NCI-H524 (cell line): ENCODE measurements at places on chromosomes 16 and 17.

DNA sequence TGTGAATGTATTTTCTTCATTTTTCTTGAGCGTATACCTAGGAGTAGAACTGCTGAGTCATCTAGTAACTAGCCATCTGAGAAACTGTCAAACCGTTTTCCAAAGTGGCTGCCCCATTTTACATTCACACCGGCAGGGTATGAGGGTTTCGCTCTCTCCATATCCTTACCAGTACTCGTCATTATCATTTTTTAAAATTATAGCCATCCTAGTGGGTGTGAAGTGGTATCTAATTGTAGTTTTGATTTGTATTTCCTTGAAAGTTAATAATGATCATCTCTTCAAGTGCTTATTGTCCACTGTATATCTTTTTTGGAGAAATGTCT, 6.0 kb downstream of the RNF157 start:
- no peak for DNase-seq

DNA sequence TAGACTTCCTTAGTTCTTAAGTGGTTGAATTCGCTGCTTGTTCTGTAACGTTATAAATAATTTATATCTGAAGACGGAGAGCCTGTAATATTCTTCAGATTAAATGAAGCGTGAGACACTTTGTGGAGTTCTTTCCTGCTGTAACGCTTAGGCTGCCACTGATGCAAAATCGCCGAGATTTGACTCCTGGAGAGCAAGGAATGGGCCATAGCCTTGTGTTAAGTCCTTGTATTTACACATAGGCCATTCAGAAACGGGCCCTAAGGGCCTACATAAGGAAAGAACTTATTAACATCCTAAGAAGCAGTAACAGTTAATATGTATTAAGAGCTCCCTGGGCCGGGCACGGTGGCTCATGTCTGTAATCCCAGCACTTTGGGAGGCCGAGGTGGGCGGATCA, 936 bp downstream of the EMC6 start:
- DNase-seq = no peak

DNA sequence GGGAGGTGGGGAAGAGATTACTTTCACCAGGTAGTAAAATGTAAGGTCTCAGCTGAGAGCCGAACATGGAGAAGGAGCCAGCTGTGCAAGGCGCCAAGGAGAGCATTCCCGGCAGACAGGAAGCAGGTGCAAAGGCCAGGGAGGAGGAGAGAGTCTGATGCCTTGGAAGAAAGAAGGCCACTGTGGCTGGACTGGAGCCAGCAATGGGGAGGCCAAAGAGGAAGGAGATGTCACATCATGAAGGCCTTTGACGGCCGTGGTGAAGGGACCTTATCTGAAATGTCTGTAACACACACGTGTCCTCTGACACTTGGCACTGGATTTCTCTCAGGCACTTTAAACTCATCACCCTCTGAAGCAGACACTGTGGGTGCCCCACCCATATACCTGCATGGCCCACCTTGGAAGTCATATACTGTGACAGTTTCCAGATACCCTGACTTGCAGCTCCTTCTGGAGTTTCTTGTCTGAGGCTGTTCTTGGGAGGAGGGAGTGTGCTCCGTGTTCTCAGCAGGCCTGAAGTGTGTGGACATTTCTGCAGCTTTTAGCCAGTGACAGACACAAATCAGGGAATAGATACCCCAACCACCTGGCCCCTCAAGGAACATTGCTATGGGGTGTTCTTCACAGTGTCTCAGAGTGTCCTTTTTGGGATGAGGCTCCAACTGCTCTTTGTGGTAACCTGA, 1.9 kb upstream of the SLC5A2 start:
- DNase-seq = no peak

DNA sequence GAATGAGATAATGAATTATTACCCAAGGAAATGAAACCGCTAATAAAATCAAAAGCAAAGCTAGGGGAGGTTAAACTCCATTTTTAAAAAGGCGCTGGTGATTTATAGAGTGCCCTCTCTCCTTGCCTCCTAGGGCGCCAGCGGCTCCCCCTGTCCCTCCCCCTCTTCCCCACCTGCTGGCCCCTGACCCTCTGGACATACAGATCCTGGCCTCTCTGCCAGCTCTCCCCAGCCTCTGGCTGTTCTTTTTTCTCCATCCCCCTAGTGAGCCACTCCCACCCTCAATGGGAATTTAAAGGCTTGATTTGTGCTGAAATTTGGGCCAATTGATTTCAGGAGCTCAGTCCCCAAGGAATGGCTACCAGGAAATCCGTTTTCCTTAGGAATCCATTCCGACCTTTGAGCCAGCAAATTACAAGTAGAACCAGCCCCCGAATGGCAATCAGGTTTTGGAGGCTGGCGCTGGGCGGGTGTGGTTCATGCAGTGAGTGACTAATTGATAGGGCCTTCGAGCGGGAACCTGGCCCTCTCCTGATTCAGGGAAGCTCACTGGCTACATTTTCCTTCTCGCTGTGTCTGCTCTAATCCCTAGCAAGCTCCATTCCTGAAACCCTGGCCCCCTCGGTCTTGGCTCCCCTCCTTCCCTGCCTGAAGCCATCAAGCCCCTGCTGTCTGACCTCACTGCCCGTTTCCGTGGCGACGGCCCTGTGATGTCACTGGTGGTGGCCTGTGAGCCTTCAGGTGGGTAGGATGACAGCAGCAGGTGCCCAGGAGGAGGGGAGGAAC, 141.9 kb upstream of the SDK2 start:
- no peak for DNase-seq

DNA sequence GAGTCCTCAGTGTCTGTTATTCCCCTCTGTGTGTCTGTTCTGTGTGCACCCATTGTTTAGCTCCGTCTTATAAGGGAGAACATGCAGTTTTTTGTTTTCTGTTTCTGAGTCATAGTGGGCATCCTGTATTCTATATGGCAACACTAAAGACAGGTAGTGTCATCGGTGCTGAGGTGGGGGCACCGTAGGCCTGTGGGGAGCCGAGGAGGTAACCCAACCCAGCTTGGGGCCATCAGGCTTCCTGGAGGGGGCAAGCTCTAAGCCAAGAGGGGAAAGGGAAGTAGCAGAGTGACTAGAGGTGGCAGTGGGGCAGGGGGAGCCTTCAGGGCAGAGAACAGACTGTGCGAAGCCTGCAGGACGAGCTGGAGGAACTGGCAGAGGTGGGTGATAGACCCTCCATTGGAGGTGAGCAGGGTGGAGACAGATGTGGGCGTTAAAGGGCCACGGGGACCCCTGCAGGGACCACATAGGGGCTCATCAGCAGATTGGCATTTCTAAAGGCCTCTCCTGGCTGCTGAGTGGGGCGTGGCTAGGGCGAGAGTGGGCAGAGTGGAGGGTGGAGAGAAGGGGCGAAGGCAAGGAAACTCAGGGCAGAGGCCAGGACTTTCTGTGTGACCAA, 36.5 kb downstream of the CPNE2 start:
- DNase-seq = no peak

DNA sequence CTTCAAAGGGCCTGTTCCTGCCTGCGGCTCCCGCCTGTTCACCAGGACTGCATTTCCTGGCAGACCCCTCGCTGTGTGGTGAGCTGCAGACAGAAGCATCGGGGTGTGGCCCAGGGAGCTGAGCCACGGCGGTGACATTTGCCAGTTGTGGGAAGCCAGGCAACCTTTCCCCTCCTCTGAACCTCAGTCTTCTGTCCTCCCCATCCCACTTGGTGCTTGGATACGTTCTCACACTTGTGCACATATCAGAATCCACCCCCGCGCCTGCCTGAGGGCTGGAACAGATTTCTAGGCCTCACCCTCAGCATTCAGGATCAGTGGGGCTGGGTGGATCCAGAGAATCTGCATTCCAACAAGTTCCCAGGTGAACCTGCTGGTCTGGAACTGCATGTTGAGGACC, 63.5 kb downstream of the CRISPLD2 start:
- DNase-seq = no peak

- DNase-seq = no peak
Measured at GRCh38 chr17:46894476-46895151, 28.3 kb upstream of the GOSR2 start.

- DNase-seq = no peak
Measured at GRCh38 chr17:39688945-39689344, 1.1 kb upstream of the PGAP3 start.

DNA sequence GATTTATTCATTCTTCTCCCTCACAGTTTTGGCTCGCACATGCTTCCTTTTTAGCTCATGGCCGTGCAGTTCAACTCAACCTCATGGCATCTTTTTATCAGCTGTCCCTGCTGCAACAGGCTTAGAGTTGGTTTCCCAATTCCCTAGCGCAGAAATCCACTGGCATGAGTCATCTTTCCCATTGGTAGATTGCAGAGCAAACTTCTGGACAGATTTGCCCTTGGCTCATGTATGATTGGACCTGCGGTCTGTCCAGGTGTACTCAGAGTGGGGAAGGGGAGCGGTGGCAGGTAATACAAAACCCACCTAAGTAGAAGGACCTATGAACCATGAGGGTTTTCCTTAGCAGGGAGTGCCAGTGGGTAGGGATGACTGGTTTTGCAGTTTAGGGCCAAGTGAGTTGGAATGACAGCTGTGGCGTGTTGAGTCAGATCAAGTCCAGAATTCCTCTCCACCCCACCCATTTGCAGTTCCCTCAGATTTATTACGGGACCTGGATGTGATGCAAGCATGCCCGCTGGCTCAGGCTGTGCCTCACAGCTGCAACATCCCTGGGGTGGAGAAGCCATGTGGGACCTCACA, 584.7 kb downstream of the WWOX start:
- no peak for DNase-seq

- no peak for DNase-seq
Measured at GRCh38 chr17:47934856-47935255, 6.5 kb upstream of the PNPO start.

DNA sequence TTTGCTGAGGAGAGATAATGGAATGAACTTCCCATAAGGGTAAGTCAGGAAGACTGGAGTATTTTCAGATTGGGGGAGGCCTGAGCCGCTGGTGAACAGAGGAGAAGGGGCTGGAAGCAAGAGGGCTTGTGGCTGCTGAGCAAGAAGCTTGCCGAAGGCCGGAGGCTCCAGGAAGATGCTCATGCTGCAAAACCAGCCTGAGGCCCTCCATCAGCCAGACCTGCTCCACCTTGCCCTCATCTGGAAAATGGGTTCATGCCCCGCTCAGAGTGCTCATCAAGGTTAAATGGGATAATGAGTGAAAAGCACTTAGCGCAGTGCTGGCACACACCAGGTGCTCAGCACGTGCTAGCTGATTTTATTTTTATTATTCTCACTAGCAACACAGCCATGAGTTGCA, 5.5 kb upstream of the ASGR1 start:
- no peak for DNase-seq

- DNase-seq = no peak
Measured at GRCh38 chr17:45703806-45704205, 80.3 kb upstream of the CRHR1 start.

- DNase-seq = no peak
Measured at GRCh38 chr17:75084039-75084660, 3.6 kb upstream of the SLC16A5 start.

GRCh38 chr16:21626659-21627277, 25.6 kb downstream of the IGSF6 start:
- DNase-seq = no peak

- peak; percentile 40 for DNase-seq
Measured at GRCh38 chr16:30112197-30113030, 923 bp downstream of the GDPD3 start.

GRCh38 chr17:5846001-5846400, 224.2 kb upstream of the WSCD1 start:
- DNase-seq = no peak

GRCh38 chr16:52630711-52631110, 83.8 kb upstream of the TOX3 start:
- no peak for DNase-seq

DNA sequence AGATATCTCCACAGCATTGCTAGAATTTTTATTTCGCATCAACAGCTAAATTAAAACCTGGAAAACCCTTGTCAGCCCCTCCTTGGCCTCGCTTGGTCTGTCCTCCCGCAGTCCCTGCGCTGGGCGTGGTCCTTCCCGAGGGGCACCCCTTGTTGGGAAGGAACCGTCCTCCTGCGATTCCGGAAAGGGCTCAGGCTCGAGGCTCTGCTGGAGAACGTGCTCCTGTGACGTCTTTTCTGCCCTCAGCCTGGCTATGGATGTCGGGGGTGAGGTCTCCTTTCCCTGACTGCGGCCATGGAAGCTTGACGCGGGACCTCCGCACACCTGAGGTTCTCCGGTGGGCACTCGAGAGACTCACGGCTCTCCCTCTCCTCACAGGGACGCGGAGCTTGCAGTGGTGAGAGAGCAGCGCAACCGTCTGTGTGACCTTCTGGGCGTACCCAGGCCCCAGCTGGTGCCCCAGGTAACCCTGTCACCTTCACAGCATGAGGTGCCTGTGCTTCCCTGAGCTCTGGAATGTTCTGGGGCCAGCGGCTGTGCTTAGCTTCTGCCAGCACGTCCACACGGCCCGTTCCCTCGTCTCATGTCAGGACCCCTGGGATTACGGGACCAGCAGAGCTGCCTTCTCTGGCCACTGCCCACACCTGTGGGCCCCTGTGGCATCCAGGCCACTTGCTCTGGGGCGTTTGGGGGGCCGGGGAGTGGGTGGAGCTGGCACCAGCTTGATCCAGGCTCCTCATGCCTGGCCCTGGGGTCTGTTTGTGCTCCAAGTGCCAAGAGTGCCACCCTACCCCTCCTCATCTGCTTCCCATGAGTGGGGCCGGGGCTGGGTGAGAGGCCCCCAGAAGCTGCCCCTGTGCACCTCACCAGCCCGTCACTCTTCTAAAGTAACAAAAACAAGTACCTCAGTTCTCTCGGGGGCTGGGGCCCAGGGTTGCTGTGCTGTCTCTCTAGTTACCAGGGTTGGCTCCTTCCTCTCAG, 101.5 kb upstream of the ZNF750 start:
- DNase-seq = no peak

- no peak for DNase-seq
Measured at GRCh38 chr17:78317794-78318400, 42.0 kb downstream of the SOCS3 start.

DNA sequence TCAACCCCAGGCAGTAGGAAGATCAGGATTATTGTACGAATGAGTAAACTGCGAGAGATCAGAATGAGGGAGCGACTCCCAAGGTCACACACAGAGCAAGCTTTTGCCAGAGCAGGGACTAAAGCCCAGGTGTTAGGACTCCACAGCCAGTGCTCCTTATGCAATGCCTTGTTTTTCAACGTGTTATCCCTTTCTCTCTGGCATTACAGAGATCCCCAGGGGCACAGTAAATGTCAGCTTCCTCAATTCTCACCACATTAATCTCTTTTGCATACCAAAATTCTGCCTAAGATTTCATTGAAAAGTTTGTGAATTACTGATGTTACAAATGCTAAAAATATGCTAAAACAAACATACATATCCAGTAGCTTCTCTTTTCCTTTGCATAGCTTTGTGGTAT, 68.1 kb upstream of the CES5A start:
- DNase-seq = no peak

- DNase-seq = peak; percentile 40
Measured at GRCh38 chr17:76584427-76585032, 1.1 kb downstream of the ST6GALNAC2 start.
